ENCODE measurements at places on chromosomes 3 and 15. TPM values are rescaled to one million over a fixed set of nuclear protein-coding genes. Genes with fewer than 3 reads are reported as not detected.

Gene CD276
- 3.7 TPM for total RNA-seq

GRCh38 chr15:69515926-69516325 is 63.3 kb downstream of the RPLP1 start:
- H3K27me3 ChIP-seq: peaks cover 12% of the 10 kb centered on the region
- DNase-seq: no peak
- no peak overlapping the region for H3K4me3 ChIP-seq
- no peak overlapping the region for H3K27ac ChIP-seq

- H3K27me3 ChIP-seq: no peaks in the 10 kb centered on the region
- no peak overlapping the region for H3K27ac ChIP-seq
- no peak overlapping the region for H3K4me3 ChIP-seq
- H3K4me1 ChIP-seq: no peaks in the 10 kb centered on the region
- no peak for DNase-seq
- no peaks in the 10 kb centered on the region for H3K36me3 ChIP-seq
These were observed 415.5 kb upstream of the ARPP21 start for GRCh38 chr3:35223632-35224394.

Gene FGD5
- 0.12 TPM for total RNA-seq

DNA sequence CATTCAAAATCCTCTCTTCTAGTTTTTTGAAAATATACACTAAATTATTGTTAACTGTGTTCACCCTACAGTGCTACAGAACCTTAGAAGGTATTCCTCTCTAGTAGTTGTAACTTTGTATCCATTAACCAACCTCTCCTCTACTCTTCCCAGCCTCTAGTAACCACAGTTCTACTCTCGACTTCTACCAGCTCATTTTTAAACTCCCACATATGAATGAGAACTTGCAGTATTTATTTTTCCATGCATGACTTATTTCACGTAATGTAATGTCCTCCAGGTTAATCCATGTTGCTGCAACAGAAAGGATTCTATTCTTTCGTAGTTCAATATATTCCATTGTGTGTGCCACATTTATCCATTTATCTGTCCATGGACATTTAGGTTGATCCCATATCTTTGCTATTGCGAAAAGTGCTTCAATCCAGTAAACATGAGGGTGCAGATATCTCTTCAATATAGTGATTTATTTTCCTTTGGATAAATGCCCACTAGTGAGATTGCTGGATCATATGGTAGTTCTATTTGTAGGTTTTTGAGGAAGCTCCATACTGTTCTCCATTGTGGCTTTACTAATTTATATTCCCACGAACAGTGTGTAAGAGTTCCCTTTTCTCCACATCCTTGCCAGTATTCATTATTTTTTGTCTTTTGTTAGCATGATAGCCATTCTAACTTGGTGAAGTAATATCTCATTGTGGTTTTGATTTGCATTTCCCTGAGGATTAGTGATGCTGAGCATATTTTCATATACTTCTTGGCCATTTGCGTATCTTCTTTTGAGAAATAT is 113.7 kb upstream of the SMAD3 start:
- H3K4me1 ChIP-seq: peaks cover 6% of the 10 kb centered on the region
- no peak overlapping the region for H3K27ac ChIP-seq
- H3K36me3 ChIP-seq: no peaks in the 10 kb centered on the region
- no peak for DNase-seq

DNA sequence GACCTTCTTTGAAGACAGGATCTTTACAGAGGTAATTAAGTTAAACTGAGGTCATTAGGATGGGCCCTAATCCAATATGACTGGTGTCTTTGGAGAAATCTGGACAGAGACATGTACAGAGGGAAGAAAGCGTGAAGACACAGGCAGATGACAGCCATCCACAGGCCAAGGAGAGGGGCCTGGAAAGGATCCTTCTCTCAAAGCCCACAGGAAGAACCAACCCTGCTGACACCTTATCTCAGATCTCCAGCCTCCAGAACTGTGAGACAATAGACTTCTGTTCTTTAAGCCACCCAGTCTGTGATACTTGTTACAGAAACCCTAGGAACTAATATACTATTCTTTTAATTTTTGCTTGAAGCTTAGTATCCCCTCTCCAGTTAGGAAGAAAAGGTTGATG is 74.2 kb downstream of the WDR76 start:
- H3K36me3 ChIP-seq: no peaks in the 10 kb centered on the region
- DNase-seq: no peak
- H3K27ac ChIP-seq: no peak overlapping the region
- no peaks in the 10 kb centered on the region for H3K27me3 ChIP-seq
- peaks cover 2% of the 10 kb centered on the region for H3K4me1 ChIP-seq

DNA sequence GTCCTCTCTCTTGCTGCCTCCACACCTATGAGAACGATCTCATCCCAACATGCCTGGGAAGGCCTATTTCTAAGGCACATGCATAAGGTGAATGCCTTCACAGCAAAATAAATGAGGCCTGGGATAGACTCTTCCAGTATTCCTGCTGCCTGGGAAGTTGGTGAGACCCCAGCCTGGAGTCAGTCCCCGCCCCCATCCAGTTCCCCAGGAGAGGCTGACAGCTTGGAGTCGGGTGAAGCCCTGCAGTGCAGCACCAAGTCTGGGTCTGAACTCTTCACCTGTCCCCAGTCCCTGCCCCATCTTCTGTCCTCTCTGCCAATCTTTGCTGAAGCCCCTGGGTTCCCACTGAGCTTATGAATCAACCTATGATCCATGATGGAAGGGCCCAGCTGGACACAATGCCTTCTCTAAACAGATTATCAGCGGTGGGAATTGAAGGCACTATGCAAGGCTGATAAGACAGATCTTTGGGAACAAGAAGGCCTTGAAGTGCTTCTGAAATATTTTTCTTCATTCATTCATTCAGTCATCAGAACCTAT is 10.2 kb upstream of the APBA2 start:
- no peaks in the 10 kb centered on the region for H3K36me3 ChIP-seq
- H3K27me3 ChIP-seq: no peaks in the 10 kb centered on the region
- H3K4me3 ChIP-seq: no peak overlapping the region
- no peak for DNase-seq

DNA sequence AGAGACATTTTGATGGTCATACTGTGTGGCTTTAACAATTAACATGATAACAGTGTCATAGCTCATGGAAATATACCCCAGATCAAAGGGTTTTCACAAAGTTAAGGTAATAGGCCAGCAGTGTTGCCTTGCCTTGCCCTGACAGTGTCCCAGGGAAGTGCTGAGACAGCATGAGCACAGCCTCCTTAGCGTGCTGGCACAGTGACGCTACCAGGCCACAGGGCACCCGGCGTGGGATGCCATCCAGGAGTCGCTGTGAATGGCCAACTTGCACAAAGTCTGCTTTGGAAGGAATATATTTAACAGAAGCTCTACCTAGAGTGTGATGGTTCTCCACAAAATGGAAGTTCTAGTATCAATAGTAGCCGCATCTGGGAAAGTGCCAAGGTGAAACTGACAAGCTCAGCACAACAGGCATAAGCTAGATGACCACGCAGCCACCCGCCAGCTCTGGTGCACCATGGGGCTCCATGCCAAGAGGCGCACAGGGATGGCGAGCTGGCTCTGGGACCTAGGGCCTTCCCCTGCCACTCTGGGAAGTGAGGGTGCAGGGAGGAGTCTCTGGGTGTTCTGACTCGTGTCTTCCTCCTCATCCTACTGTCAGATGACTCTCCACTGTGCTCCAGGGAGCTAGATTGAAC is 86.2 kb downstream of the GABRB3 start:
- no peak for DNase-seq
- no peaks in the 10 kb centered on the region for H3K4me1 ChIP-seq
- no peaks in the 10 kb centered on the region for H3K36me3 ChIP-seq
- no peak overlapping the region for H3K4me3 ChIP-seq
- no peaks in the 10 kb centered on the region for H3K27me3 ChIP-seq

- H3K27me3 ChIP-seq: no peaks in the 10 kb centered on the region
- no peaks in the 10 kb centered on the region for H3K4me1 ChIP-seq
- H3K4me3 ChIP-seq: no peak overlapping the region
- no peak for DNase-seq
- no peak overlapping the region for H3K27ac ChIP-seq
These were observed 32.5 kb upstream of the AP3B2 start for GRCh38 chr15:82742134-82742533.
